ENCODE measurements at places on chromosomes 4 and X. TPM values are rescaled to one million over a fixed set of nuclear protein-coding genes. Genes with fewer than 3 reads are reported as not detected.

The AFF2 gene
- 28.1 TPM for total RNA-seq

The NMU gene
- 4.3 TPM for total RNA-seq

The RBM46 gene
- 46.2 TPM for total RNA-seq

The KCNE5 gene
- 0.81 TPM for total RNA-seq

The PDCL2 gene
- 28.6 TPM for total RNA-seq

The SCML2 gene
- 15.3 TPM for total RNA-seq

The KLKB1 gene
- 3.5 TPM for total RNA-seq

The GPR119 gene
- 0.50 TPM for total RNA-seq

The ERCC6L gene
- total RNA-seq, result 0.74 TPM

The RIBC1 gene
- total RNA-seq, result 41.6 TPM

The KLF8 gene
- 11.7 TPM for total RNA-seq

The PHEX gene
- 0.31 TPM for total RNA-seq

The NHSL2 gene
- 32.5 TPM for total RNA-seq

The MAGEB1 gene
- 59.4 TPM for total RNA-seq

The KCTD8 gene
- 13.6 TPM for total RNA-seq

The ZNF518B gene
- total RNA-seq, result 38.1 TPM

The ABCG2 gene
- total RNA-seq, result 9.5 TPM

The SMIM31 gene
- not detected for total RNA-seq

The CPE gene
- 324 TPM for total RNA-seq

The FRMD7 gene
- total RNA-seq, result not detected

The LDB2 gene
- total RNA-seq, result 17.8 TPM

The FGFR3 gene
- total RNA-seq, result 93.7 TPM

The FABP2 gene
- not detected for total RNA-seq

The PABPC4L gene
- total RNA-seq, result 0.87 TPM

The PNMA3 gene
- total RNA-seq, result 28.2 TPM

The FGF13 gene
- 6.3 TPM for total RNA-seq

The STS gene
- 3.5 TPM for total RNA-seq

The NLGN4X gene
- total RNA-seq, result 10.4 TPM

The VCX3A gene
- 110 TPM for total RNA-seq

The MGARP gene
- 3.1 TPM for total RNA-seq

The RTL3 gene
- not detected for total RNA-seq

The FGFRL1 gene
- 13.7 TPM for total RNA-seq

The EDNRA gene
- total RNA-seq, result 12.3 TPM

The NPY5R gene
- total RNA-seq, result 0.93 TPM

The DGAT2L6 gene
- total RNA-seq, result not detected

The MAGED4 gene
- 0.39 TPM for total RNA-seq

The FAAH2 gene
- 5.1 TPM for total RNA-seq

The SH2D1A gene
- total RNA-seq, result not detected

The FREM3 gene
- total RNA-seq, result 0.06 TPM

The GNRHR gene
- 0.16 TPM for total RNA-seq

The KLB gene
- total RNA-seq, result 1.4 TPM

The NALF2 gene
- total RNA-seq, result 4.1 TPM

The CXorf49 gene
- 6.9 TPM for total RNA-seq

The HMGB3 gene
- 19.7 TPM for total RNA-seq

The RHOXF1 gene
- 48.7 TPM for total RNA-seq

The TBC1D9 gene
- total RNA-seq, result 9.8 TPM

The TMEM164 gene
- 8.1 TPM for total RNA-seq

The FMR1NB gene
- total RNA-seq, result 70.7 TPM

The EXOSC9 gene
- total RNA-seq, result 52.2 TPM

The FHIP1A gene
- total RNA-seq, result 16.2 TPM

The MAP7D3 gene
- 44.0 TPM for total RNA-seq
